ENCODE measurements at places on chromosomes 12 and 14. TPM values are rescaled to one million over a fixed set of nuclear protein-coding genes. Genes with fewer than 3 reads are reported as not detected.

Gene ANKRD9
- total RNA-seq: 29.8 TPM

Gene HOXC9
- total RNA-seq: not detected

Gene OVCH1
- not detected for total RNA-seq

Gene ANKS1B
- 3.4 TPM for total RNA-seq

Gene KRT1
- total RNA-seq: not detected

Gene MEG3
- not detected for total RNA-seq

Gene MGAT4C
- total RNA-seq: 2.1 TPM

Gene EIF2S3B
- total RNA-seq: 2.2 TPM

Gene RASSF8
- total RNA-seq: 40.6 TPM

Gene LRRC23
- total RNA-seq: 2.6 TPM

GRCh38 chr12:286531-287300, 24.1 kb upstream of the SLC6A13 start:
- H3K4me3 ChIP-seq: no peak overlapping the region
- H3K36me3 ChIP-seq: peaks cover 22% of the 10 kb centered on the region
- H3K27me3 ChIP-seq: no peaks in the 10 kb centered on the region
- H3K4me1 ChIP-seq: no peaks in the 10 kb centered on the region
- no peak for DNase-seq

- H3K27ac ChIP-seq: no peak overlapping the region
- H3K4me3 ChIP-seq: no peak overlapping the region
- no peaks in the 10 kb centered on the region for H3K36me3 ChIP-seq
- H3K4me1 ChIP-seq: no peaks in the 10 kb centered on the region
These were observed 70.9 kb upstream of the SLC38A4 start for GRCh38 chr12:46896680-46897079.

DNA sequence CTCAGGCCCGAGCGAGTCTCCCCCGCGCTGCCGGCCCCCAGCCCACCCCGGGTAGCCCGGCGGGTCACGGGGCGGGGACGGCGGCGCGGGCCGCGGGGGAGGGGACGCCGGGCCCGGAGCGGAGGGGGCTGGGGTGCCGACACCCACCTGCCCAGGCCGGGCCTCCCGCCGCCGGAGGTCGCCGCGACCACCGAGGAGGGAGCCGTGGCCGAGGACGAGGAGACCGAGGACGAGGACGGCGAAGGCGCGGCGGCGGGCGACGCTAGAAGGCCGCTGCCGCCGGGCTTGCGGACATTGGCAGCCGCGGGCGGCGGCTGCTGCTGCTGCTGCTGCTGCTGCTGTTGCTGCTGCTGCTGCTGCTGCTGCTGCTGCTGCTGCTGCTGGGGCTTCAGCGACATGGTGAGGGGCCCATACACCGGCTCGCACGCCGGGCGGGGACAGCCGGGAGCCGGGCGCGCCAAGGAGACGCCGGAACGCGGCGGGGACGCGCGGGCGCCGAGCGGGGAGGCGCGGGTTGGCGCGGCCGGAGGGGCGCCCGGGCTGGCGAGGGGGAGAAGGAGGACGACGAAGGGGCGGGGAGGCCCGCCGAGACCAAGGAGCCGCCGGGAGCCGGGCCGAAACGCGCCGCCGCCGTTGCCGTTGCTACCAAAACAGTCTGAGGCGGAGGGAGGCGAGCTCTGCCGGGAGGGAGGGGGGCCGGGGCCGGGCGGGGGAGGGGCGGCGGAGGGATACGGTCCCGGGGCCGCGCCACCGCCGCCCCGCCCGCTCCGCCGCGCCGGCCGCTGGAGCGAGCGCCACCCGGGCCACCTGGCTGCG, at the start of gene ATXN2:
Gene ATXN2 (minus strand): TSS at position 679 of the 816 bp plus-strand sequence. CDS start 281 bp downstream, at position 398.
- DNase-seq: no peak
- peak within 1 kb of the TSS; percentile 95 for H3K4me3 ChIP-seq
- no peaks in the 10 kb centered on the region for H3K4me1 ChIP-seq
- no peaks in the 10 kb centered on the region for H3K36me3 ChIP-seq

DNA sequence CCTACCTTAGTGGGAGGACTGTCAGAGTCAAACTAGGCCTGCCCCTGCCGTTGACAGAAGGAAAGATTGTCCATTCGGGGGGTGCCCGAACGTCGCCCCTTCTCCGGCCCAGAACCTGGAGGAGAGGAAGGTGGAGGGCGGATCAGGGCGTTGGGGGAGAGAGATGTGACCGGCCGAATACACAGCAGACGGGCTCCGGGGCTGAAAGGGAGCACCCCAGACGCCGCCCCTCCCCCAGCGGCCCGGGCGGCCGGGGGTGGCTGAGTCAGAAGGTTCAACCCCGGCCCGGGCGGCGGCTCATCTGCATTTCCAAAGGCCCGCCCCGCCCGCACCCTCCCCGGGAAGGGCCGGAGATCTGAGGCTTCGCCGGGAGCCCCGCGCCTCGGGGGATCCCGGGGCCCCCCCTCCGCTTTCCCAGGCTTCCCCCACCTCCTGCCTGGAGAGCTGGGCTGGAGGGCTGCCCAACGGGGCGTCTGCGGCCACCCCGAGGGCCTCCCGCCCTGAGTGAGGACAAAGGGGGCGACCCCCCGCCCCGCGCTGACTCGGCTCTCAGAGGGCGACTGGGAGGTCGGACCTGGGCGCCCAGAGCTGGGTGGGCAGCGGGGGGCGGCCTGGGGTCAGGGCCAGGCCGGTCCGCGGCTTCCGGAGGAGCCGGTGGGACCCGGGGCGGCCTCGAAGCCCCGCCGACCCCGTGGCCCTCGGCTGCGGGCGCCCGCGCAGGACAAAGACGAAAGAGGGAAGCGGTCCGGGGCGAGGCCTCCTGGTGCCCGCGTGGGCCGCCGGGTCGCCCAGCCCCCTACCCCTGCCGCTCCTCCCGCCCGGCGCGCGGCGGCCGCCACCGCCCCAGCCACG, 3.7 kb upstream of the SETD1B start:
- peak overlapping the region; percentile 75 for H3K4me3 ChIP-seq
- no peaks in the 10 kb centered on the region for H3K27me3 ChIP-seq
- H3K27ac ChIP-seq: no peak overlapping the region
- H3K36me3 ChIP-seq: peaks cover 17% of the 10 kb centered on the region
- H3K4me1 ChIP-seq: peaks cover 4% of the 10 kb centered on the region
- DNase-seq: peak; percentile 84

DNA sequence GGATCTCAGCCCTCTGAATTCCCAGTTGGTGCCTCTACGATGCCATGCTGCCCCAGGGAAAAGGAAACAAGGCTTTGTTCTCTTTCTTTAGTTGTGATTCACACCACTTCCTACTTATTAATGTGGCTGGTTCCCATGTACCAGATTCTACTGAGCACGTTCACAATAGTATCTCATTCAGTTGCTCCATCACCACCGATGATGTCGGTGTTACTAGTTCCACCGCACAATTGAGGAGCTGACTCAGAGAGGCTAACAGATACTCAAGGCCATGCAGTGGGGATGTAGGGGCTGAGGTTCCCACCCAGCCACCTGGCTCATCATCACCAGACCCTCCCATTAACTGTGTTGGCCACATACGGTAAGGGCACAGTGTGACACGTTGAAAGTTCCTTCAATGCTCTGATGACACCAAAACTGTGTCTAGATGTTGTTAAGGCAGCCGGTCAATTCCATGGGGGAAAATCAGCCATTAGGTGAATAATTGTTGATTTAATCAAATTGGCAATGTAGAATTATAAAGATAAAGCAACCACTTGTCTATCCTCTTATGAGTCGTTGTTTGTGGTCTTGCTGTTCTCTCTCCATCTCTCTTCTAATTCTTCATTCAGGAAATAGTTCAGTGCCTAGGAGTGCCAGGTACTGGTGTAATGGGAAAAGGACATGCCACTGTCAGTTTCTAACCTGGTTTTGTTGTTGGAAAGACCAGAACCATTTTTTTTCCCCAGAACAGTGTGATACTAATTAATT, 244.2 kb upstream of the CRY1 start:
- no peak for DNase-seq
- no peak overlapping the region for H3K4me3 ChIP-seq
- no peaks in the 10 kb centered on the region for H3K4me1 ChIP-seq
- H3K27me3 ChIP-seq: no peaks in the 10 kb centered on the region
- H3K27ac ChIP-seq: no peak overlapping the region

DNA sequence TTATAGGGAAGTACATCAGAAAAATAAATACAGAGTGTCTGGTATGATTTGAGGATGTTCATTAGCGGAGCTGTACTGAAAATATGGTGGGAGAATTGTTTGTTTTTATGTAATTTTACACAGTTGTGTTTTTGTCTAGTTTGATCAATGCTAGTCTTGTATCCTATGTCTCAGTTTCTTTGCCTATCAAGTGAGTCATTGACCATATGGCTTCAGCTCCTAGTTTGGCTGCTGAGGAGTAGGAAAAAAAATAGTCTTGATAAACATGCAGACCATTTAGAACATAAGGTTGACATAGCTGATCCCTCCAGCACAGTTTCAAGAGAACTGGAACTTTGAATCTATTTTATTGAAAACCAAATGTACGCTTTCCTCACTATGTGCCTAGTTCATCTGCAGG, 1292.1 kb upstream of the FLRT2 start:
- peaks cover 3% of the 10 kb centered on the region for H3K36me3 ChIP-seq
- H3K27me3 ChIP-seq: no peaks in the 10 kb centered on the region
- H3K27ac ChIP-seq: no peak overlapping the region
- H3K4me1 ChIP-seq: no peaks in the 10 kb centered on the region
- no peak for DNase-seq

DNA sequence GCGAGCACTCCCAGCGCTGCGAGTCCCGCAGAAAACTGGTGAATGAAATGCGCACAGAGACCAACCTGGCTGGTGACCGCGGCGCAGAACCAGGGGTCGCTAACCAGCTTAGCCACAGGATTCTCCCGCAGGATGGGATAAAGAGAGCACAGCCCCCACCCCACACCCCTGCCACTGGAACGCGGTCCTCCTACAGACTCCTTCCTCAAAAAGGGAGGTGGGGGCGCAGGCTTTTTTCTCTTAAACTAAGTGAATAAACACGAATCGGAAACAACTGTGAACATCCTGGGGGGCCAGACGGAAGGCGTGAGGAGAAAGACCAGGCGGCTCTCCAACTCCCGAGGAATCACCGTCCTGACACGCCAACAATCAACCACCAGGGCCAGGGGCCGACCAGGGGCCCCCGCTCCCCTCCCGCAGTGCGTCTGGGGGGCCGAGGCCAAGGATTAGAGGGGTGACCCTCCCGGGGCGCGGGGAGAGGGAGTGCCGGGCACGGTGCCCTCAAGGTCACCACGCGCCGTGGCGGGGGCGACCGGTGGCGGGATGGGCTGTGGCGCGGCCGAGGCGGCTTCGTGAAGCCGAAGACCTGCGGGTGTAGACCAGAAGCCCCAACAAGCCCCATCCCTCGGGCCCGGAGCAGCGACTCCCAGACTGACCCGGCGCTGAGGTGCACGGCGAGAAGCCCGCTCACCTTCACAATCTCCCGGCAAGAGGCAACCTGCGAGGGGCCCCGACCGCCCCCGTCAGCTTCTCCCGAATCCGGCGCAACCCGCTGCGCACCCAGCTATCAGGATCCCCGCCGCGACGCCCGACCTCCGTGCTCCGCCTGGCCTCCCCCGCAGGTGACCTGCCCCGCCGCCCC, 704 bp downstream of the ATP2B1 start:
- H3K36me3 ChIP-seq: no peaks in the 10 kb centered on the region
- H3K4me3 ChIP-seq: peak overlapping the region; percentile 82
- DNase-seq: peak; percentile 59
- peaks cover 10% of the 10 kb centered on the region for H3K27me3 ChIP-seq

DNA sequence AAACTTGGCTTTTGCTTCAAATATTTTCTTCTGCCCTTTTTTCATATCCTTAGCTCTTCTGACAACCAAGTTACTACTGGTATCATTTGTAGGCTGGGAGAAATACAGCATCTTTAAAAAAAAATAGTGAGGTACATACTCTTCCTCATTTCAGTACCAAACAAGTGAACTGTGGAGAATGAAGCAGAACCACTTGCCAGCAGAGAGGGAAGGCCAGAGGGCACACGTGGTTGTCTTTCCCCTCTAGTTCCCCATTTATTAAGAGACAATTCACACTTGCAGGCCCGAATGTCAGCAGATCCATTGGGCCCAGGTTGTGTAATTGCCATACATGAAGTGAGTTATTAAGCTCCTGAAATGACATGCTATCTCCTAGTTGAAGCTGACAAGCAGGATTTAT, 3.2 kb downstream of the SUSD6 start:
- DNase-seq: no peak
- H3K27ac ChIP-seq: no peak overlapping the region
- no peaks in the 10 kb centered on the region for H3K4me1 ChIP-seq
- H3K27me3 ChIP-seq: no peaks in the 10 kb centered on the region

- peaks cover 22% of the 10 kb centered on the region for H3K36me3 ChIP-seq
- no peaks in the 10 kb centered on the region for H3K4me1 ChIP-seq
- DNase-seq: no peak
- no peak overlapping the region for H3K4me3 ChIP-seq
These were observed 57.9 kb downstream of the RFLNA start for GRCh38 chr12:124352839-124353238.

GRCh38 chr12:46266382-46266791, 2.5 kb downstream of the SLC38A1 start:
- H3K4me1 ChIP-seq: peaks cover 18% of the 10 kb centered on the region
- no peak overlapping the region for H3K27ac ChIP-seq
- H3K27me3 ChIP-seq: no peaks in the 10 kb centered on the region

GRCh38 chr12:45349916-45350315, 134.0 kb downstream of the ANO6 start:
- DNase-seq: no peak
- no peak overlapping the region for H3K4me3 ChIP-seq
- H3K27ac ChIP-seq: no peak overlapping the region
- H3K4me1 ChIP-seq: peaks cover 6% of the 10 kb centered on the region
- no peaks in the 10 kb centered on the region for H3K27me3 ChIP-seq
- peaks cover 38% of the 10 kb centered on the region for H3K36me3 ChIP-seq

DNA sequence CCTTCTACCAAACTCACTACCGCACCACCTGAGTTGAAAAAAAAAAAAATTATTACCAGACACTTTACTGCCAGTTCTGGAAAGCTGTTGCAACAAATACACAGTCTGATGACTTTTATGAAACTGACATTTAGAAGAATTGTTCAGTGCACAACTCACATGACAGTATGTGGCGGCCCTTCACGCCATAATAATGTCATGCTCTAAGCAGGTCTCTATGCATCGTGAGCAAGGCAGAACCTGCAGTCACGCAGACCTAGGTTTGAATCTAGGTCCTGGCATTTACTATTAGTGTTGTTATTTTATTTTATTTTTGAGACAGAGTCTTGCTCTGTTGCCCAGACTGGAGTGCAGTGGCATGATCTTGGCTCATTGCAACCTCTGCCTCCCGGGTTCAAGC, 8.1 kb downstream of the MYL2 start:
- no peak overlapping the region for H3K27ac ChIP-seq
- no peak for DNase-seq
- H3K27me3 ChIP-seq: no peaks in the 10 kb centered on the region
- no peaks in the 10 kb centered on the region for H3K4me1 ChIP-seq
- H3K4me3 ChIP-seq: no peak overlapping the region
- 0 out of 2 replicates have a peak, but pooled peaks cover 4% of the 10 kb centered on the region for H3K36me3 ChIP-seq

- no peak for DNase-seq
- no peak overlapping the region for H3K4me3 ChIP-seq
- H3K27me3 ChIP-seq: no peaks in the 10 kb centered on the region
- H3K27ac ChIP-seq: no peak overlapping the region
These were observed 60.1 kb downstream of the TAOK3 start for GRCh38 chr12:118312578-118312977.

- DNase-seq: no peak
- H3K4me3 ChIP-seq: no peak overlapping the region
- no peak overlapping the region for H3K27ac ChIP-seq
- H3K4me1 ChIP-seq: no peaks in the 10 kb centered on the region
- H3K36me3 ChIP-seq: peaks cover 5% of the 10 kb centered on the region
These were observed 8.0 kb downstream of the CHGA start for GRCh38 chr14:92930737-92931602.
